Hematopoietic multipotent progenitor cell treated with erythropoietin and hydrocortisone succinate and interleukin-3 and kit ligand, for 6 days (in vitro differentiated cells): ENCODE measurements at places on chromosomes 6 and 20.

GRCh38 chr6:136123468-136123867 lies 126.6 kb downstream of the MTFR2 start:
- DNase-seq, result no peak

- peak; percentile 18 for DNase-seq
Measured at GRCh38 chr6:107822176-107823046, 1.7 kb downstream of the SCML4 start.

GRCh38 chr6:54361188-54361587 lies 52.9 kb downstream of the TINAG start:
- no peak for DNase-seq

- no peak for DNase-seq
Measured at GRCh38 chr20:24983896-24984295, 8.7 kb downstream of the APMAP start.

DNA sequence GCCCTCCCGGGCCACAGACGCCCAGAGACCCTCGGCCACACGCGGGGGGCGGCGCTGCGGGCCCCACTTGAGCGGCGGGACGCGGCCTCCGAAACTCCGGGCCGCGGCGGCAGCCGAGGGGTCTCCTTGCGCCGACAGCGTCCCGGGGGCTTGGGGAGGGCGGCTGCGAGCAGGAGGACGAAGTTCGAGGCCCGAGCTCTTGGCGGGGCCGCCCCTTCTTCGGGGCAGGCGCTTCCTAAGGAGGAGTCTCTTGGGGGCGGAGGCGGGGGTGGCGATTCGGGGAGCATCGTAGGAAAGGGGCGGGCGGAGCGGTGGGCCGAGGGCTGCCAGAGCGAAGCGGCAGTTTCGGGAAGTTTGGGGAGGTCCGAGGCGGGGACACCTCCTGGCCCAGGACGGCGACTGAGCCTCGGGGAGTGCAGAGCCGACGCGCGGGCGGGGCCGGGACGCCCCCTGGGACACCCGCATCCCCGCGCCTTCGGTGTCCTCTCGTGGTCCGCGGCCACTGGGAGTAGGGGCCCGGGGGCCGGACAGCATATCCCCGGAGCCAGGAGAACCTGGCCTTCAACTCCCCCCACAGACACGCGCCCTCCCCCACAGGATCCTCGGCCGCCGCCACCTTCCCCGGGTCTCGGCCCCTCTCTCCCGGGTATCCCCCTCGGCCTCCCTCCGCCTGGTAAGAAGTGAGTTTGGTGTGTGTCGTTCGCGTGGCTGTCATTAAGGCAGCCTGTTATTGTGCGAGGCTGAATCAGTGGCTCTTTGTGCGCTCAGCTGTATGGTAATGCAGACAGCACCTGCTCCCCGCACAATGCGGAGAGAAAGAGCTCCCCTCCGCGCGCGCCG lies 613 bp upstream of the DLL1 start:
- peak; percentile 38 for DNase-seq

- no peak for DNase-seq
Measured at GRCh38 chr20:15639839-15640238, 933.4 kb downstream of the KIF16B start.

GRCh38 chr6:109450801-109451200 lies 4.8 kb downstream of the MICAL1 start:
- DNase-seq, result peak; percentile 38

- no peak for DNase-seq
Measured at GRCh38 chr6:158500016-158500735, 59.7 kb upstream of the TMEM181 start.

GRCh38 chr6:108091288-108091687 lies 16.7 kb upstream of the OSTM1 start:
- DNase-seq, result no peak
